ENCODE measurements at places on chromosomes 5 and 9. TPM values are rescaled to one million over a fixed set of nuclear protein-coding genes. Genes with fewer than 3 reads are reported as not detected.

Gene JAK2
- total RNA-seq = 18.9 TPM

Gene PDE8B
- total RNA-seq = not detected

Gene REEP2
- total RNA-seq = 0.18 TPM

Gene SLC34A3
- total RNA-seq = not detected

Gene SLC34A1
- total RNA-seq = 0.31 TPM

- no peak overlapping the region for H3K27ac ChIP-seq
- no peak for DNase-seq
- no peaks in the 10 kb centered on the region for H3K4me1 ChIP-seq
Measured at GRCh38 chr5:107985144-107985543, 314.4 kb upstream of the EFNA5 start.

DNA sequence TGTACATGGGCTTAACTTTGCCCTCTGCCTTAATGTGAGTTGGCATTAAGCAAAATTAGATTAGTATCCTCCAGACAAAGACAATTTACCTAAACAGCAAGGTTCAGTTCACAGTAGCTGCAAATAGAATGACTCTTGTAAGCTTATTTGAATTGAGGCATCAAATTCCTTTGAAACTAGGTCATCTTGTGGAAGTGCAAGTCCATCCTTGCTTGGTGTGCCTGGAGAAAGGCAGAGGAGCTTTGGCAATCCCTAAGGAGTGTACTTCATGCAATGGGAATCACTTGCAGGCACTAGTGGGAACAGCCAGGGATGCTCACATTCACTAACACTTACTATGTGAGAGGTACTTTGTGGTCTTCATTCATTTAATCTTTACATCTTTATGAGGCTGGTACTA is 118.3 kb downstream of the DRD1 start:
- no peaks in the 10 kb centered on the region for H3K27me3 ChIP-seq
- H3K4me3 ChIP-seq = no peak overlapping the region
- H3K4me1 ChIP-seq = no peaks in the 10 kb centered on the region
- H3K36me3 ChIP-seq = no peaks in the 10 kb centered on the region
- DNase-seq = no peak

- peaks cover 6% of the 10 kb centered on the region for H3K4me1 ChIP-seq
- H3K27me3 ChIP-seq = no peaks in the 10 kb centered on the region
- H3K36me3 ChIP-seq = no peaks in the 10 kb centered on the region
- no peak for DNase-seq
- no peak overlapping the region for H3K4me3 ChIP-seq
Measured at GRCh38 chr5:131322926-131323325, 59.1 kb downstream of the CDC42SE2 start.

DNA sequence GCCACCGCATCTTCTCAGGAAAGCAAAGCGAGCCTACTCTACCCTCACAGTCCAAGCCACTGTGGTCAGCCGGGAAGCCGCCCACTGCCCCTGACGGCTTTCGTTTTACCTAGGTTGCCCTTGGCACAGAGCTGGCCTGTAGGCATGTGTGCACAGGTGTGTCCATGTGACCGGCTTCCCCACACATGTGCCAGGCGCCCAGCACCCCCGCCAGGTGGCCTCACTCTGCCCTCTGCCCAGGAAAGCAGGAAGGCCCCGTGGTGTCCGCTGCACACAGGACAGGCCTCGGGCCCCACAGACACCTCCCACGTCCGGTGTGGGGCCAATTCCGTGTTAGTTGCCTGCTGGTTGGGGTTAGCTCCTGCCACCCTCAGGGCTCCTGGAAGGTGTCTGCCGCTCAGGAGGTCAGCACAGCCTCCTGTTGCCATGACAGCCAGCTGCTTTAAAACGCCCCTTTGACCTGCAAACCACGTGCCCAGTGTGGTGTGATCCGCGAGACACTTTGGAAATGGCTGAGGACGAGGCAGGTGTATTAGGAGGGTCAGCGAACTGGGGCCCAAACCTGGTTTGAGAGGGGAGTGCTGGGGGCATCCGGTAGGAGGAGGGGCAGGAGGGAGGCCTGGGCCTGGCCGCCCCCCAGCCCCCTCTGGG is 28.7 kb downstream of the TPPP start:
- peaks cover 11% of the 10 kb centered on the region for H3K36me3 ChIP-seq
- H3K4me1 ChIP-seq = peaks cover 27% of the 10 kb centered on the region
- H3K27me3 ChIP-seq = no peaks in the 10 kb centered on the region
- H3K4me3 ChIP-seq = no peak overlapping the region
- H3K27ac ChIP-seq = peak overlapping the region; percentile 29
- no peak for DNase-seq

GRCh38 chr5:68494771-68495170 is 279.2 kb downstream of the PIK3R1 start:
- no peak overlapping the region for H3K27ac ChIP-seq
- H3K4me1 ChIP-seq = no peaks in the 10 kb centered on the region
- H3K4me3 ChIP-seq = no peak overlapping the region
- DNase-seq = no peak
- H3K27me3 ChIP-seq = no peaks in the 10 kb centered on the region
- H3K36me3 ChIP-seq = no peaks in the 10 kb centered on the region

DNA sequence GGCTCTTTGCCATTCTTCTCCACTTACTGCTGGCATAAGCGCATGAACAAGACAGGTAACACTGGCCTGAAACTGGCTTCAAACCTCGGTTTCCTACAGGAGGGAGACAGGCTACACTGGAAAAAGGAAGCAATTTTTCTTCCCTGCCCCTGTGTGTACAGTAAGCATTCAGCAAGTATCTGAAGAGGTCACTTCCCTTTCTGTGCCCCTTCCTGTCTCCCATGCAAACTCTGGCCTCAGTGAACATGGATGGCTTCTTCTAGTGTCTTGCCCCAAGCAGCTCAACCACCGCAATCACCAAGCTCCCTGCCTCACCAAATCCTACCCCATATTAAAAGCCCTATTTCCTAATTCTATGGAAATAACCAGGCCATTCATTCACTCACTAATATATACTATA is 42.4 kb downstream of the SERINC5 start:
- H3K4me1 ChIP-seq = no peaks in the 10 kb centered on the region
- DNase-seq = no peak
- no peaks in the 10 kb centered on the region for H3K27me3 ChIP-seq
- no peak overlapping the region for H3K27ac ChIP-seq
- H3K36me3 ChIP-seq = no peaks in the 10 kb centered on the region

- DNase-seq = no peak
- H3K27ac ChIP-seq = no peak overlapping the region
- H3K4me3 ChIP-seq = no peak overlapping the region
- H3K27me3 ChIP-seq = peaks cover 3% of the 10 kb centered on the region
- H3K36me3 ChIP-seq = no peaks in the 10 kb centered on the region
- no peaks in the 10 kb centered on the region for H3K4me1 ChIP-seq
Measured at GRCh38 chr5:133363807-133364587, 248.3 kb downstream of the FSTL4 start.

All from esophagus squamous epithelium (tissue), 5 donors.